H1 (cell line): ENCODE measurements at places on chromosomes 7 and 10.

- DNase-seq: no peak
These were observed 30.1 kb upstream of the KCNMA1 start for GRCh38 chr10:77667426-77668324.

DNA sequence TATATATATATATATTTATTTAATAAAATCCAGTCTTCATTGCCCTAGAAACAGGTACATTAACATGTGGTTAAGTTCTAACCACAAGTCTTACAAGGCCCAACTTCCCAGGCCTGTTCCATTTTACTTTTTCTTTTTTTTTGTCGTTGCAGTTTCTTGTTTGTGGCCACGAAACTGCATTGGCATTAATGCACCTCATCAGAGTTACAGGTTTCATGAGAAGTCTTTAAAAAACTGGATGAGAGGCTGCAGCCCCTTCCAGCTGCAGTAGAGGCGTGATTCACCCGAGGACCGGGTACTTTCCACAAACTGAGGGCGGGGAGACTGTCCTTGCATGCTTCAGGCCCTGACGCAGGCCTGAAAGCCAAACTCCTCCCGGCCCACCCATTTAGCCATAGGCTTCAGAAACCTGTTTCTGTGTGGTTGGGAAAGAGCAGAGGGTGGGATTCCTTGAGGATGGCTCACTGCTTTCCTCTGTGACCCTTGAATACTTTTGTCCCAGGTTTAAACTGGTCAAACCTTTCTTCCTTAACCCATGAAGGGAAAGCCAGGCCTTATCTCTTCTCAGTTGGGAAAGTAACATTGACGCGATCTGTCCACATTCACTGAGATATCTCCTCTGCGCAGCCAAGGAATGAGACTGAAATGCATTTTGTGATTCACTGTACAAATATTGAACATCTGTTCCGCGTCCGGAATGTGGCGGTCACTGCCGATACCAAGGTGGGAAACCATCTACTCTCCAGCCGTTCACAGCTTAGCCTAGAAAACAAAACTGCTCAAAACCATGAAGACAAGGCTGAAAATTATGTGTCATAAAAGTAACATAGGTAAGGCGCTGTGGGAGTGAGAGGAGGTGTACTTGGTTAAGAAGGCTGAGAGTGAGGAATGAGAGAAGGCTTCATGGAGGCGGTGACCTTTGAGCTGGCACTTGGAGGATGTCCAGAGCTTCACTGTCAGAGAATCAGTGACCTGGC, 311.7 kb downstream of the GATA3 start:
- peak; percentile 10 for DNase-seq

- no peak for DNase-seq
These were observed 227.3 kb downstream of the PTEN start for GRCh38 chr10:88090568-88091214.

- DNase-seq: no peak
These were observed 25.2 kb downstream of the STMP1 start for GRCh38 chr7:135687466-135687865.

DNA sequence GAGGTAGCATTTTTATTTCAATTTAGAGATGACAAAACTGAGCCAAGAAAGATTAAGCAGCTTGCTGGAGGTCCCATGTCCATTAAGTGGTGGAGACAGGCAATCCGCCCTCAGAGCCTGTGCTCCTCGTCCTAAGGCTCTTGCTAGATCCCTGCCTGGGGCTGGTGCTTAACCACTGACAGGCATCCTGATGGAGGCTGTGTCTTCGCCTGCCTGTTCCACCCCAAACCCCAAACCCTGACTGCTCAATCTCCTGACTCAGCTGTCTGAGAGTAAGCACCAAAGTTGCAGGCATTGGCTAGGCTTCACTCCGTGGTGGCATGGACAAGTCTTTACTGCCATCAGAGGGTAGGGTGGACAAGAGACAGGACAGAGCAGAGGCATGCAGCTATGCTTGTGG, 209.4 kb downstream of the POU6F2 start:
- DNase-seq: no peak

DNA sequence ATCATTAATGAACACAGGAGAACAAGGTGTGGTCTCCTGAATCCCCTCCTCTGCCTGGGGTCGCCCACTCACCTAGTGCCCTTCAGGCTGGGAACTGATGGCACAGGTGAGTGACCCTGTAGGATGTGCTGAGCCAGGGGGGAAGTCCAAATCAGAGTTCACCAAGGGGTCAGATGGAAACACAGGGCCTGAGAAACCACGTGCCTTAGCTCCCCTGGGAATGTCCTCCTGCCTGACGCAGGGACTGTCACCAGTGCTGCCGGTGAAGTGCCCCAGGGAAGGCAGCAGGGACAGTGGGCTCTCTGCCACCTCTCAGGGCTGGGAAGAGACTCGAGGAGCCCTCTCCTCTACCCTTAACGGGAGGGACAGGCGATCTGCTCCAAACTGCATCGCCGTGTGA, 5.8 kb upstream of the PYROXD2 start:
- DNase-seq: no peak

- DNase-seq: no peak
These were observed 5.8 kb downstream of the MTPN start for GRCh38 chr7:135971366-135971725.

DNA sequence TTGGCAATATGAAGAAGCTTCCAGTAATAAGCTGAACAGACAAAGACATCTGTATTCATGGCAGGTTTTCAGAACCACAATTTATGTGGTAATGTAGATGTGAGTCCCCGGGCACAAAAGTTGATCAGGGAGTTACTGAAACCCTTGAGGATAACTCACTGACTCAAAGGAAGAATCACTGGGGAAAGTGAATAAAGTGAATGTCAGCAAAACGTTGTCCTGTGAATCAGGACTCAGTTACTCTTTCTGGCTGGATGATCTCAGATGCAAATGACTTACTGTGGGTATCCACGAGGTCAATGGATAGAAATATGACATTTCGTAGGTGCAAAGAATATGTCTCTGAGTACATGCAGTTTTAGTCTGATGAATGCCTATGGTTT, 172.8 kb upstream of the CTBP2 start:
- no peak for DNase-seq

DNA sequence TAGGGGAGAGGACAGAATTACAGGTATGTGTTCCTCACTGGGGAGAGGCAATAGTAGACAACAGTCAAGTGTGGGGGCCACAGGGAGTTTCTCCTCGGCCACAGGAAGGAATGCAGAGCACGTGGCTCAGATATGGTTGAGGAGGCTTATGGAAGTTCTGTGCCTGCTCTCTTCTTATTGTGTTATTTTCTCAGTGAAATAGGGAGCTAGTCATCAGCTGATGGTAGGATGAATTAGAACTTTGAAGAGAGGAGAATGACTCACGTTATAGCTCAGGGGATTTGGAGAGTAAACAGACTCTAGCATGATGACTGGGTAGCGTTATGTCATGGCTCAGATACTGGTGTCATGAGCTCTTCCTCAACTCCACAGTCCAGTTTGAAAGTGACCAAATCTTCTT, 308.3 kb upstream of the IGFBP3 start:
- no peak for DNase-seq

- DNase-seq: no peak
These were observed 1.1 kb upstream of the EMX2 start for GRCh38 chr10:117541405-117541908.

DNA sequence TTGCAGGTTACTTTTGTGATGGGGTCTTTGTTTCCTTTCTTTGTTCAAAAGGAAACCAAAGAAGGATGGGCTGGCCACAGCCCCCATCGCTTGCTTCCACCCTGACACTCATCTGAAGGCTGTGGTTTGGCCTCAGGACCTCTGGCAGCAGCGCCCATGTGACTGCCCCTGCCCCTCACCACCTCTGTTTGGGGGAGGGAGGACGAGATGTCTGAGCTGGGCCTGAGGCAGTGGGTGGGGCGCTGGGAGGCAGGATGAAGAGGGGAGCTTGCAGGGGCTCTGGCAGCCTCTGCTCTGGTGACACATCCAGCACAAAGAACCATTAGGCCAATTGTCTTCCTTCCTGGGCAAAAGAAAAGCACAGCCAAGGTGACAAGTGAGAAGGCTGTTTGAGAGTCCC, 15.9 kb upstream of the CHST15 start:
- no peak for DNase-seq

DNA sequence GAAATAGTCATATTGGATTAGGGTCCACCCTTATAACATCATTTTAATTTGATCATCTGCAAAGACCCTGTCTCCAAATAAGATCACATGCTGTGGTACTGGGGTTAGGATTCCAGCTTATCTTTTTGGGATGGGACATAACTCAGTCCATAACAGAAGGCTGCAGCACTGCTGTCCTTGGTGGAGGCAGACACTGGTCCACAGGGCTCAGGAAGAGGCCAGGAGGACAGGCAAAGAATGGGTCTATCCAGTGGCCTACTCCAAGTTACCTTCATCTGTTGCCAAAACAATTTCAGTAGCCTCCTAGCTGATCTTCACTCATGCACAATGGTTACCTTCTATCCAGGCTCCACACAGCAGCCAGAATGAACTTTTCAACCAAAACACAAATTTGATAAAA, 387.0 kb downstream of the GRID1 start:
- no peak for DNase-seq

DNA sequence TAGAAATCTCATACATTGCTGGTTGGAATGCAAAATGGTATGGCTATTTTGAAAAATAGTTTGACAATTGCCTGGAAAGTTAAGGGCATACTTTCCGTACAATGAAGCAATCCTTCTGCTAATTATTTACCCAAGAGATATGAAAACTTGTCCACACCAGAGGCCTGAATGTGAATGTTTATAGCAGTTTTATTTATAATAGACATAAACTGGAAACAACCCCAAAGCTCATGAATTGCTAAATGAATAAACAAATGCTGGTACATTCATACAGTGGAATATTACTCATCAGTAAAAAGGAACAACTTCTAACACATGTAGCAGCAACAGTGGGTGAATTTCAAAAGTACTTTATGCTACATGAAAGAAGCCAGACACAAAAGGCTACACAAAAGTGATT, 42.7 kb downstream of the MMRN2 start:
- no peak for DNase-seq

DNA sequence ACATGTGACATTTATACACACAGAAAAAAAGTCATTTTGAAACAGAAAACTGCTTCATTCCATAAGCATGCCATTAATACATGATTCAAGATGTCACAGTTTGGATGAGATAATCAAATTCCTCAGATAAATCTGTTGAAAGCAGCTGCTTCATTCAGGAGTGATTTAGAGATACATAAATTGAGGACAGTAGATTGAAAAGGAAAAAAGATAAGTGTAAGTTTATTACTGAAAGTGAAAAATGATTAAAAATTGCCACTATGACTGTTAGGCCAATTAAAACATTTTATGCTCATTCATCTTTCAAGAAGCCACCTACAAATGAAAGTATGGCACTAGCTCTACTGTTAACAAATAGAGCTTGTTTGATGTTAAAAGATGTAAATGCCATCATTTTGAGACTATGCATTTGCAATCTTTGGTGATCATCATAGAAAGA, 136.9 kb upstream of the CDK6 start:
- no peak for DNase-seq

DNA sequence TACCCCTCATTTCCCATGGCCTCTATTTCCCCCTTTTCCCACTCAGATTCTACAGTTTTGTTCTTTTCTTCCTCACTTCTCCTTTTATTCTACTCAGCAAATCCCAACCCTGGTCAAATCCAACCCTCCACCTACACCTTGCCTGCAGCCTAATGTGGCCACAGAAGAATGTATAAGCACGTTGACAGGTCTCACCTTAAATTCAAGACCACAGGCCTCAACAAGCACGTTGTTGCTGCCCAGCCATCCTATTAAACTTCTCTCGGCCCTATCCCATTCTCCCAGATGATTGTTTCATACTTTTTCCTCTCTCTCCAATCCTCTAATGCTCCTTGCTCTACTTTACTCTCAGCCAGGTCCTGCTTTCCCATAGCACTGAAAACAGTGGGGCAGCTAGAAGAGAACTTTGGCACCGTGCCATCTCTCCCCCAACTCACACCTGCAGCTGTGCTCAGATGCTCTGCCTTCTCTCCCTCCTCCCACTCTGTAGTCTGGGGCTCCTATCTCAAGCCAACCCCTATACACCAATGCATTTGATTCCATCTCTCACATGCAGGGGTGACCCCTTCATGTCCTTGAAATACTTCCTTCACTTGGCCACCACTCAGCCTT, 6.8 kb upstream of the EIF3A start:
- no peak for DNase-seq

DNA sequence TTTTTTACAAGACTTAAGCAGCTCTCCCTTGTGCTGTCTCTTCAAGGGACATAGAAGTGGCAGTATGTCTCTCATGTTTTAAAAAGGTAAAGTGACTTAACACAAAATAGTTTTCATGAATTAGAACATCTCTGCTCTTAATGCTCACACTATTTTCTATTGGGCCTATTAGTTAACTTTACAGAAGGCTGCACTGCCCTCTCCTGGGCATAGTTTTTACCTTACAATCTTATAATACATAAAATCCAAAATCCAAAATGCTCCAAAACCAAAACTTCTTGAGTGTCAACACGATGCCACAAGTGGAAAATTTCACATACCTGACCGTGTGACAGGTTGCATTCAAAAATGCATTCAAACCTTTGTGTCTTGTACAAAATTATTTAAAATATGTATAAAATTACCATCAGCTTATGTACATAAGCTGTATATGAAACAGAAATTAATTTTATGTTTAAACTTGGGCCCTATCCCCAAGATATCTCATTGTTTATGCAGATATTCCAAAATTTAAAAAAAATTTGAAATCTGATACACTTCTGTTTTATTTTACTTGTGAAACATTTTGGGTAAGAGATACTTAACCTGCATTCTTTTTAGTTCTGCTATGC, 25.8 kb downstream of the TES start:
- no peak for DNase-seq

- DNase-seq: no peak
These were observed 212.5 kb downstream of the GLI3 start for GRCh38 chr7:42024537-42024936.

GRCh38 chr10:11154333-11154732, 136.7 kb downstream of the CELF2 start:
- DNase-seq: no peak

GRCh38 chr10:50447691-50448090, 176.1 kb downstream of the SGMS1 start:
- no peak for DNase-seq

- DNase-seq: no peak
These were observed 17.2 kb downstream of the TSPAN13 start for GRCh38 chr7:16770657-16771329.

DNA sequence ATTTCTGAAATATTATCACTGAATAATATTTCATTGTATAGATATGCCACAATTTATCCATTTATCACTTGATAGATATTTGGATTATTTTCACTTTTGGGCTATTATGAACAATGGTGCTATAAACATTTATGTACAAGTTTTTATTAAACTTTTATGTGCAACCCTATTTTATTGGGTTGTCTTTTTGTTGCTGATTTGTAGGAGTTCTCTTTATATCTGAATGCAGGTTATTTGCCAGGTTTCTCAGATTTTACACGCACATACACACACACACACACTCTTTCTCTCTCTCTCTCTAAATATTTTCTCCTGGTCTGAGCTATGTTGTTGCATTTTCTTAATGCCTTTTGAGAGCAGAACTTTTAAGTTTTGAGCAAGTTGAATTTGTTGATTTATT, 36.2 kb downstream of the ADK start:
- no peak for DNase-seq
